Stimulated activated CD8-positive, alpha-beta memory T cell treated with anti-CD3 and anti-CD28 coated beads, Interleukin-7, amount 100 ng/mL, for 24 hours (primary cell): ENCODE measurements at places on chromosomes 7 and 10.

GRCh38 chr10:72353965-72354355 lies 759 bp downstream of the DNAJB12 start:
- DNase-seq = no peak

GRCh38 chr7:110853263-110853662 lies 237.7 kb upstream of the LRRN3 start:
- no peak for DNase-seq

DNA sequence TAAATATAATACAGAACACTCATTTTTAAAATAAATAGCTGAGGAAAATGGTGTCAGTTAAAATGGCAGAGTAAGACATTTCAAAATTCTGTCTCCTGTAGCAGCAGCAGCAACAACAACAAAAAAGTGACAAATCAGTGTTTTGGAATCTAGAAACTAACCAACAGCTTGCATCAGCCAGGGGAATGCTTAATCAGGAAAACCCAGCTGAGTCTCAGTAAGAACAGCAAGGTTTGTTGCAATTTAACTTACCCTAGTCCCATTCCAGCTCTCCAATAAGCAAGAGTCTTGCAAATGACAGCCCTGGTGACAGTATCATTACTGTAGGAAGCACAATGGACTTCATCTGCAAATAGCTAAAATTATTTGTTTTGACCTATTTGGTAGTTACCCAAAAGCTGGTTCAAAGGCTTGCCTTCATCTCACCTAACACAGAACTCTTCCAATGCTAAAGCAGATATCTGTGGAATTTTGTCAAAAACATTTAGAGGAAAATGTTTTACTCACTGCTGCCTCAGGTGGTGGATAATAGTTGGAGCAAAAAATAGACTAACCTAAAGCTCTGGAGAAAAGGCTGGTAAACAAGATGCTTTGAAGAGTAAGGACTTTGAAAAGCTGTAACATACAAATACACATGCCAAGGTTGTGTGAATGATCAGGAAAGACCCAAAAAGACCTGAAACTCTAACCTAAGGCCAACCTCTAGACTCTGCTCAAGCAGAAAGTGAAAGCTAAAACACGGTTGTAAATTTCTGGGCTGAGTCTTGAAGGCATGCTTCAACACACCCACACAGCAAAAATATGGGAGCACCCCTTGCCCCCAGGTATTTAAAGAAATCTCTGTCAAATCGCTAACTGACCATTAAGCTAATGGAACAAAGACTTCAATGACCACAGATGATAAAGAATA lies 9.9 kb upstream of the ARHGAP22 start:
- DNase-seq = no peak

GRCh38 chr10:11757454-11757820 lies 15.3 kb downstream of the ECHDC3 start:
- DNase-seq = no peak

GRCh38 chr10:89515031-89515841 lies 20.2 kb downstream of the SLC16A12 start:
- DNase-seq = no peak

DNA sequence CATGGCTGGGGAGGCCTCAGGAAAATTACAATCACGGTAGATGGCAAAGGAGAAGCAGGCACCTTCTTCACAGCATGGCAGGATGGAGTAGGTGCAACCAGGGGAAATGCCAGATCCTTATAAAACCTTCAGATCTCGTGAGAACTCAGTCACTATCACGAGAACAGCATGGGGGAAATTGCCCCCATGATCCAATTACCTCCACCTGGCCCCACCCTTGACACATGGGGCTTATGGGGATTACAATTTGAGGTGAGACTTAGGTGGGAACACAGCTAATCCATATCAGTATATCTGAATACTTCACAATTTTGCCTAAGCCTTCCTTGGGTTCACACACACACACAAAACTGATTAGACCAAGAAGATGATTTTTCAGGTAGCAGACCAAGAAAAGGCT lies 145.1 kb upstream of the COL1A2 start:
- DNase-seq = no peak

- no peak for DNase-seq
Observed at GRCh38 chr7:70694971-70695794, 436.8 kb upstream of the GALNT17 start.

DNA sequence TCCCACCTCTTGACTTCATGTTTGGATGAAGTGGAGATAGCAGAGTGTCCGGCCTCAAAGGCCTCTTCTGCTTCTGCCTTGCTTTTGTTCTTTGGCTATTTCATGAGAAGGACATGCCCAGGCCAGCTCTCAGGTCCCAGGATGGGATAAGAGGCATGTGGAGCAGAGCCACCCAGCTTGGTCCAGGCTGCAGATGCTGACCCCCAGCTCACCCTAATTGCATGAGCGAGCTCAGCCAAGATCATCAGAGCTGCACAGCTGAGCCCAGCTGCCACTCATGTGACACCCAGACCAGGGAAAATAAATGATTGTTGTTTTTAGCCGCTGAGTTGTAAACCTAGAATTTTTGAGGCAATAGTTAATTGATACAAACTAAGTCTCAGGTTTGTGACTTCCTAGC lies 230.0 kb downstream of the PHF14 start:
- no peak for DNase-seq

DNA sequence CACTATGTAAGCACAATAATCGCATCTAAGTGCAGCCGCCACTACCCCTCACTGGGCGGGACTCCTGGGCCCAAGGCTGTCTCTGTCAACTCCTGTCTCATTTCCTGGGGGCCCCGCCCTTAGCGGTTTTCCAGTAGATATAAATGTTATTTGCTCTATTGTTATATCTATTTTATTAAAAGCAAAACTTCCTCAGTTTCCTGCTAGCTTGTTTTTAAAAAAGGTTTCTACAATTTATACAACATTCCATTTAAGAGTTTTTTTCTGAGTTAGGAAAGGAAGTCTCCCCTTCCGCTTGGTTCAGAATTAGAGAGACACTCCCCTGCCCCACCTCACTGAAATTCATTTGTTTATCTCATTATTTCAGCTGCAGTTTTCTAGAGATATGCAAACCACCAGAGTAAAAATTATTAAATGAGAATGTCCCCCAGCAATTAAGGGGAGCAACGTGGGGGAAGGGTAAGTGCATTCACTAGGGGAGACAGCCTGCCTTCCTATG lies 82.7 kb downstream of the RAMP3 start:
- no peak for DNase-seq

DNA sequence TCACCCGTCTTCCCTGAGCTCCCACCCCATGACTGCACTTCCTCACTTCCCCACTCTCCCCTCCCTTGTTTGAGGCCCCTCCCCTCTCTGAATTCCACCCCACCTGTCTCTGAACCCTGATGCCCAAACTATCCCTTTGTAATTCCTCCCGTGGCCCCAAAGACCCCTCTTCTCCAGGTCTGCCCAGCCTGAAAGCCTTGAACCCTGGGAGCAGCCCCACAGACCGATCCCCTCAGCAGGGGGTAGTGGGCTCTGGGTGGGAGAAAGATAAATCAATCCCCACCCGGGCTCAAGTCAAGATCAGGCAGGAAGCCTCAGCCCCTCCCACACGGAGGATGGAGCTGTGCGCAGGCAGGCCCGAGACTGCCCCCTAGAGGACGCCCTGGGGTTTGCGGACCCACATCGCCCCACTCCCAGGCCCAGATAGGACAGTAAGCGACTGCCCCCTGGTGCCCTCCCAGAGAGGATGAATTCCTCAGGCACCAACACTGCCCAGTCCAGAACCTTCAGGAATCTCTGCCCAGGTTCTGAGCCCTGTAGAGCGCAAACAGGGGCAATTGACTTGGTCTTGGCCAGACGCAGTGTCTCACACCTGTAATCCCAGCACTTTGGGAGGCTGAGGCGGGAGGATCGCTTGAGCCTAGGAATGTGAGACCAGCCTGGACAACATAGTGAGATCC lies 11.7 kb downstream of the HSPB1 start:
- peak; percentile 95 for DNase-seq

DNA sequence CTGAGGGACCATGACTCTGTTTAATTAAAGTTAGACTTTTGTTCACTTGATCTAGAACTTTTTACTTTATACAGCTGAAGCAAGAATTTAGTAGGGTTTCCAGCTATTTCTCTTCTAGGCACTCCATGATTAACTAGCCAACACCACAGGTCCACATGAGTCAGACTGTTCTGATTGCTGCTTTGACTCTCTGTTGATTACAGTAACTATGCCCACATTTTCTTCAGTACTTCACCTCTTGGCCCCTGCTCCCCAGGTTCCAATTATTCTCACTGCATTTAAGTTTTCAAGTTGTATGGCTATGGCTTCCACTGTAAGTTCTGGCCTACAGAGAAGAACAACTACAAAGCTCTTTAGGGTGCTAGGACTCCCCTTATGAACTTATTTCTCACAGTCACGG lies 737.2 kb upstream of the IGFBP3 start:
- DNase-seq = no peak

GRCh38 chr10:73655257-73655989 lies 406 bp downstream of the SYNPO2L start:
- no peak for DNase-seq

GRCh38 chr7:116120839-116121238 lies 89.5 kb upstream of the TES start:
- no peak for DNase-seq

DNA sequence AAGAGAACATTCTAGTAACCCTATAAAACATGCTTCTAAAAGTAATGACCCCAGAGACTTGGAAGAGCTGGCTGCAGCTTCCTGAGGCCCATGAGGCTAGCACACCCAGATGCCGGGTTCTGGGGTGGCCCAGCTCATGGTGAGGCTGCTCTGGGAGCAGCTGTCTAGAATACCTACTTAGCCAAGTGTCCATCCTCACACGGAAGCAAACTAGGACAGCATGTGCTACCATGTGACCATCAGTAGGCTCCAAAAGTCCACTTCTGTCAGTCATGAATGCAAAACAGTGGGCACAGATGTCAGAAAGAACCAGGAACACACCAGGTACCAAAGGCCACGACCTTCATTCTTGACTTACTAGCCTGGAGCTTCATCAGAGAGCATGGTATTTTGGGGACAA lies 32.4 kb downstream of the CTBP2 start:
- DNase-seq = no peak

DNA sequence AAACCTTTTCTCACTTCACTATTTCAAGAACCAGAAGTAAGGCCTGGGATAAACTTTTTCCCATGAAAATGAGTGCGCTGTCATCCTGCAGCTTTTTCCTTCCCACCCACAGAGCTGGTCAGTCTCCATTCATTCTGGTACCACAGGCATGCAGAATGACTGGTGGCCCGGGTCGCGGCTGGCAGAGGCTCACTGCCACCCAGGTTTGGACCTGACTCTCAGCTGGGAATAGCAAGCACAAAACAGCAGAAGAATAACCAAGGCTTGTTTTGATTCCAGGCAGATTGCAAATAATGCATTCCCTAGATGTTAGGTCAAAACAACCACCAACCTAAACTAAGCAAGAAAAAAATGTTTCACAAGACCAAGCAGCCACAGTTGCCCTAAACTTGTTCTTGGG lies 190.5 kb upstream of the NRP1 start:
- no peak for DNase-seq

GRCh38 chr7:108457871-108458270 lies 1.6 kb upstream of the NRCAM start:
- no peak for DNase-seq

DNA sequence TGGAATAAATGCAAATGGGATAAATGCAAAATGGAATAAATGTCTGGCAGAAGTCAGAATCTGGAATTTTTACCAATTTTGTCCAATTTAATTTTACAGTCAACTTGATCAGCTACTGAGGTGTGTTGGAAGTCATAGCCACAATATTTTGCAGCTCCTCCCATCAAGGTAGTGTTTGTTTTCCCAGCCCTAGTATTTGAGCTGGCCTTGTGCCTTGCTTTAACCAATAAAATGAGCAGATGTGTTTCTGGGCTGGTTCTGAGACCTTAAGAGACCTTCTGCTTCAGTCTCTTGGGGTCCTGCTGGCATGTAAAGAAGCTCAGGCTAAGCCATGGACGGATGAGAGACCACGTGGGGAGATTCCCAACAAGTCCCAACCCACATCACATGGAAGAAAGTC lies 42.7 kb upstream of the RSBN1L start:
- no peak for DNase-seq

GRCh38 chr10:119005362-119006043 lies 24.0 kb upstream of the NANOS1 start:
- no peak for DNase-seq

- no peak for DNase-seq
Observed at GRCh38 chr7:99289185-99289584, 16.5 kb downstream of the MYH16 start.

GRCh38 chr7:83130623-83131545 lies 31.8 kb downstream of the PCLO start:
- no peak for DNase-seq

DNA sequence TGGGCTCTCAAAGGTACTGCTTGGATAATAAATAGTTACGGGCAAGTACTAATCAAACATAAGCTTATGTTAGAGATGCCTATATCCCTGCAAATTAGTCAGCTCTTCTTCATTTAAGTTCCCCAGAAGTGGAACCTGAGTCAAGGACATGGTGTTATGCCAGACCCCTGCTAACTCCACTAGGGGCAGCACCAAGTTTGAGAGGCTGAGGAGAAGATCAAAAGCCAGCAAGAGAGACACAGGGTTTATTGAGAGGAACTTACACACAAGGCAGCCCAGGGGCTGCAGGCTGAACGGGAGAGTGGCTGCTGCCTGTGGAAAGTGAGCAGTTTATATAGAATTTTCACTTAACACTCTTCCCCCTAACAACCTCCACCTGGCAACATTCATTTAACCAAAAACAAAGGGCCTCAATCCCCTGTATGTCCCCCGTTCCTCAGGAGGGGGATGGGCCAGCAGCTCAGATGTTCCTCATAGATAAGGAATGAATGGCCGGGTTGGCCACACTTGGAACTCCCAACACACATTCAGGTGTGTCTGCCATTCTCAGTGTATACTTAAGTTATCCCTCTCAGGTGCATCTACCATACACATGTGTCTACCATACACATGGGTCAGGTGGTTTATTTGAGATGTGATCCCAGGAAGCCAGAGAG lies 62.6 kb upstream of the GHITM start:
- DNase-seq = no peak

- DNase-seq = no peak
Observed at GRCh38 chr10:113022265-113022664, 72.2 kb downstream of the TCF7L2 start.
